ENCODE measurements at places on chromosomes 1 and 21. TPM values are rescaled to one million over a fixed set of nuclear protein-coding genes. Genes with fewer than 3 reads are reported as not detected.
A peak's percentile ranks its signal among the peaks of the same experiment; 100 is the strongest.

Gene ZNF678
- 6.2 TPM for total RNA-seq

DNA sequence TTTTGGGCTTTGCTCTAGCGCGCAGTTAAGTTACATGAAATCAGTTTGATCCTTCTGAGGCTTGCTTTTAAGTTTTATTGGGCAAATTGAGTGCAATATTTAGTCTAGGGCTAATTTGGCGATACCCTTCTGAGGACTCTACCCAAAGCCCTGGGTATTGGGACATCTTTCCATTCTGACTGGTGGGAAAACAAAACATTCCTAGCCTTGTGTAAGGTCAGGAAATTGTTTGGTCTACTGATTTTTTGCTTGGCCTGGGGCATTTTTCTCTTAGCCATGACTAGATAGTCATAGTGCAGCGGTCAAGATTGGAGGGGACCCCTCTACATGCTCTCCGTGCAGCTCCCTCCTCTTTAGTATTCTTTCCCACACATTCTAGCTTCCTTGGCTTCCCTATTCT is 189.6 kb upstream of the PTGFR start:
- DNase-seq = no peak

DNA sequence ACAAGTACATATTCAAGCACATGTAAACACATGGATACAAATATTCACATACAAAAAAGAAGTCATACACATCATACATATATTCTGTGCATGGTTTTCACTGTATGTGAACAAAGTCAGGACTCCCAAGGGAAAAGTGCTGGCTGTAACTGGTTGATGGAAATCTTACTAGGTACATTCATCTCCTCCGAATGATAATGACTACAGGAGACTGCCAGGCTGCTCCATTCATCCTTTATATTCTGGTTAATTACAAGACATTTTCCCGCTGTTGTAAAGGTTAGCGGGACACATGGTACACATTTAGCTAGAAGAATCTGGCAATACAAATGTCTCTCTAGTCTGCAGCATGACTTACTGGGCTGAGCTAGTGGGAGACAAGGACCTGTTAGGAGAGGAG is 26.2 kb upstream of the HMGB4 start:
- DNase-seq = no peak

Gene GJA5
- total RNA-seq = 16.3 TPM

- no peak for DNase-seq
Observed at GRCh38 chr1:45973121-45973520, 159.3 kb downstream of the PIK3R3 start.

Gene IGFN1
- 0.90 TPM for total RNA-seq

DNA sequence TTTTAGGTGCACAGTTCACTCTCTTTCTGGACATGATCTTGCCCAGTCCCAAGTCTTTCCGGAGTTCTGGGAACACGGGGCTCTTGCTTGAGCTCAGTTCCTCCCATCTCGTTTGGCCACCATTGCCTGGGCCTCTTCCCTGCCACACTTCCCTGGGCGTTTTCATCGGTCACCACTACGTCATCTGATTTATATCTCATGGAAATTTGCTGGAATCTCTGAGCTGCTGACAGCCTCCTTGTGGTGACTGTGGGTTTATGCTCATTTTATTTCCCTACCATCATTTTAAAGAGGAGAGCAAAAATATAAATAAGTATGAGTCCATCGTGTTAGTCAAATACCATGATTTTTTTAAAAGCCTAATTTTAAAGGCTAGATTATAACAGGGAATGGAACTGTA is 449.1 kb upstream of the KAZN start:
- no peak for DNase-seq

- no peak for DNase-seq
Observed at GRCh38 chr1:94919241-94920030, 7.5 kb downstream of the CNN3 start.

GRCh38 chr1:27887215-27888021 is 15.1 kb downstream of the THEMIS2 start:
- DNase-seq = no peak

GRCh38 chr1:53327182-53327913 is 522 bp downstream of the LRP8 start:
- DNase-seq = peak; percentile 81

DNA sequence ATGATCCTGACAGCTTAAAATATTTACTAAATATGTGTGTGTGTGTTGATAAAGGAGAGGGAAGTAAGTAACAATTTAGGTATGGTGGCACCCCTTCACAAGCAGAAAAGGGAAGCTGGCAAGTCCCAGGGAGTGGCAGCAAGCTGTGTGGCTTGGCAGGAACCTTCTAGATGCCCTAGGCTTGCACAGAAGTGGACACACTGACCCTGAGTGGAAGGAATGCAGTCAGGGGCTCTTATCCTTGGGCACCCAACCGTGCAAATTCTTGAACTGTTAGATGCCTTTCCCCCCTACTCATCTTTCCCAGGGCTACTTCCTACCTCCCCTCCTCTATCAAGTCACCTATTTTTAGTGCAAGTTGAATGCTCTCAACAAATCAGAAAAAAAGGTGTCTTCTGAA is 18.9 kb downstream of the ACP6 start:
- DNase-seq = no peak

GRCh38 chr1:48853006-48853405 is 76.3 kb upstream of the BEND5 start:
- DNase-seq = no peak

DNA sequence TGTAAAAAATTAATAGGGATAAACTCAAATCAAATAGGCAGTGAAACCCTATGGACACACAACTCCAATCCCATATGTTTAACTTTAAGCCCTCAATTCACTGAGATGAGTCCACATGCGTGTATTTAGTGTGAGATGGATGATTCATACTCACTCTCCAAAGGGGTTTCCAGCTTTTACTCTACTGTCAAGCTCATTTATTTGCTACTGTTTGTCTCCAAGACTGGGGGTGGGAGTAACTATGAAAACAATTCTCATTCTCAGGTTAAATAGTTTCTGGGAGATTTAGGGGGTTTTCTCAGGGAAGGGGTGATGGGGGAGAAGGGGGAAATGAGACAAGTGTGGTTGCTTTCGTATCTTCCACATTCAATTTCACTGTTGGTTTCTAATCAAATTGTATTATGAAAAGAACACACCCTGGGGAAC is 2.7 kb downstream of the RAB29 start:
- DNase-seq = no peak

GRCh38 chr1:109252893-109253802 is 3.8 kb downstream of the CELSR2 start:
- DNase-seq = no peak

Gene OR2L8
- not detected for total RNA-seq

- no peak for DNase-seq
Observed at GRCh38 chr1:16116625-16117024, 39.2 kb downstream of the EPHA2 start.

Data from posterior vena cava (tissue), 2 donors.